ENCODE measurements at places on chromosomes 7 and 10.
A peak's percentile ranks its signal among the peaks of the same experiment; 100 is the strongest.

GRCh38 chr7:158365267-158365666, 222.4 kb downstream of the PTPRN2 start:
- DNase-seq, result peak; percentile 78

DNA sequence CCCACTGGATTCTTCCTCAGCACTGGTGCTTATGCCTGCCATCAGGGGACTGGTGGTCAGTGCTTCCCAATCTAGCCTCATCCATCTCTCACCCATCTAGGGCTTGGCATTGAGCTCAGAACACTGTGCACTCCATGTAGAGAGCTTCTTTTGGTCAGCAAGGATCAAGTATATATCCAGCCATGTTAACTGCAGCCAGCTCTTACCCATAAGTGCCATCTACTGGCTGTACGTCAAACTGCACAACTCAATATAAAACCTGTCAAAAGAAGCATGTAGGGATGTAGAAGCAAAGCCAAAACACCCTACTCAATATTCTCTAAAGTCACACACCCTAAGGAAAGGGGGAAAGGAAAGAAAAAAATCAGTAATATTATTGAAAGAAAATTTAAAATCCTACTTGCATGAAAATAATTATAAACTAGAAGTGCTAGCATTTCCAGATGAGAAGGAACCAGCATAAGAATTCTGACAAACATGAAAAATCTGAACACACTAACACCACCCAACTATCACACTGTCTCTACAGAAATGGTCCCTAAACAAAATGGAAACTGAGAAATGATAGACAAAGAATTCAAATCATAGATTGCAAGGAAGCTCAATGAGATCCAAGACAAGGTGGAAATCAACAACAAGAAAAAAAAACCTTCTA, 531.1 kb upstream of the STEAP1 start:
- DNase-seq, result peak; percentile 60

- DNase-seq, result no peak
Measured at GRCh38 chr7:54960517-54960916, 58.3 kb upstream of the EGFR start.

- no peak for DNase-seq
Measured at GRCh38 chr10:47165711-47166404, 134.1 kb upstream of the GDF10 start.

GRCh38 chr7:136853654-136854053, 14.8 kb upstream of the CHRM2 start:
- no peak for DNase-seq

DNA sequence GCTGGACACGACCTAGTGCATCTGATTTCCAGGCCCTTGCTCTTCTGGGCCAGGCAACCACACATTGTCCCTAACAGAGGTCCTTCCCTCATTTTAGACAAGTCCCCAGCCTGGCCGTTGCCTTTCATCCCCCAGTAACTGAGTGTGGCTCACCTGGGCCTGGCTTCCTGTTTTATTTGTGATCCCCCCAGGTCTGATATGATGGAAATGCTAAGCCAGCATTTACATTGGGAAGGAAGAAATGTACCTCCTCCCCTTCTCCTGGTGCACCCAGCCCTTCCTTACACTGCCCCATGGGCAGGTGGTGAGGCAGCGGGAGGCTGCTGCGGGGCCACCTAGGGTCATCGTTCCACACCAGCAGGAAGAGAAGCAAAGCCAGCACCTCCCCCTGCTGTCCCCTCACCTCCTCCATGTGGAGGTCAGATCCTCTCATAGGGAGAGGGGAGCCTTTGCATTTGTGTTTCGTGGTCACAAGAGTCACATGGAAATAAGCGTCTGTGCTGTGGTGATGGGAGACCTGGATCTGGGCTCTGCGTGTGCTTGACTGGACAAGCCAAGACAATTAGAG, 108.8 kb downstream of the GLRX3 start:
- no peak for DNase-seq

GRCh38 chr7:1160670-1161021, 650 bp upstream of the ZFAND2A start:
- no peak for DNase-seq

GRCh38 chr7:32164341-32164996, 94.3 kb upstream of the PDE1C start:
- no peak for DNase-seq

- DNase-seq, result no peak
Measured at GRCh38 chr10:62619413-62619738, 185.1 kb upstream of the ADO start.

GRCh38 chr7:68752485-68753178, 845.6 kb upstream of the AUTS2 start:
- peak; percentile 35 for DNase-seq

- no peak for DNase-seq
Measured at GRCh38 chr10:24446739-24447138, 237.8 kb downstream of the KIAA1217 start.

GRCh38 chr10:112115781-112116385, 67.7 kb downstream of the GPAM start:
- DNase-seq, result no peak

DNA sequence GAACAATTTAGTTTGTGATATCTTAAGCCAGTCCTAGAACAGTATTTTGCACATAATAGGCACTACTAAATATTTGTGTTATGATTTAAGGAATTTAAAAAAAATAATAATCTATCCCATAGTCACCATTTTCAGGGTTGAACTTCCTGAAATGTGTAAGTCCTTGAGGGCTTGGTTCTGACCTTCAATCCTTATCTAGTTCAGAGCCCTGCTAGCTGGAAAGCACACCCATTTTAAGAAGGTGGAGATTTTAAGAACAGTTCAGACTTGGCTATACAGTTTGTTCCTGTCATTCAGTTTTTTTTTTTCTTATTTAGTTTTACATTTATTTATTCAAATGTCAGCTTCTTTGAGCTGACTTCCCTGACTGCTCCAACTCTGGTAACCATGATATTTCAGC, 183.4 kb upstream of the MAGI2 start:
- DNase-seq, result no peak

DNA sequence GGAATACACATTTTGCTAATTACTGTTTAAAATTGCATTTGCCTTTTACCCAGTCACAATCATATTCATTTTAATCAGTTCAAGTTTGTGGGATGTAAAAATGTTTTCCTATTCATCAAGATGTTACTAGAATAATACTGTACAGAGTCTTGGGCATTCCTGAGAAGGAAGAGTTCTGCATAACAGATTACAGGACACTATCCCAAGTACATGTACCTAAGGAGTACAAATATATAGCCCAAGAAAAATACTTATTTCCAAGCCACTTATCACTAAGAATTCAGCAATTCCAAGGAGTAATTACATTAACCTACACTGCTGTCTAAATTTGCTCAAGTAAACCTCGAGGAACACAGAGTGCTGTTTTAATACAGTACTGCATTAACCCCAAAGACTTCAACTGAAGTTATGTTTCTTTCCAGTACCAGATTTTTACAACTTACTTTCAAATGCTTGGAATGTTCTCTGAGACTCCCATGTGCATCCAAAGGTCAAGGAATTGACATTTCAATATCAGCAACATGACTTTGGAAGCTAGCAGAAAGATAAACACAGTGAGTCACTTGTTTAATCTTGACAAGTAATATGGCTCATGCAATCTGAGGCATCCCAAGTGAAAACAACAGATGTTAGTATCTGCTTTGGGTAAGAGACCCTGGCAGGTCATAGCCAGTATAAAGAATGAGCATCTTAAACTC, 125.4 kb upstream of the BET1 start:
- peak; percentile 28 for DNase-seq

- no peak for DNase-seq
Measured at GRCh38 chr7:131957338-131958020, 401.1 kb upstream of the PODXL start.

DNA sequence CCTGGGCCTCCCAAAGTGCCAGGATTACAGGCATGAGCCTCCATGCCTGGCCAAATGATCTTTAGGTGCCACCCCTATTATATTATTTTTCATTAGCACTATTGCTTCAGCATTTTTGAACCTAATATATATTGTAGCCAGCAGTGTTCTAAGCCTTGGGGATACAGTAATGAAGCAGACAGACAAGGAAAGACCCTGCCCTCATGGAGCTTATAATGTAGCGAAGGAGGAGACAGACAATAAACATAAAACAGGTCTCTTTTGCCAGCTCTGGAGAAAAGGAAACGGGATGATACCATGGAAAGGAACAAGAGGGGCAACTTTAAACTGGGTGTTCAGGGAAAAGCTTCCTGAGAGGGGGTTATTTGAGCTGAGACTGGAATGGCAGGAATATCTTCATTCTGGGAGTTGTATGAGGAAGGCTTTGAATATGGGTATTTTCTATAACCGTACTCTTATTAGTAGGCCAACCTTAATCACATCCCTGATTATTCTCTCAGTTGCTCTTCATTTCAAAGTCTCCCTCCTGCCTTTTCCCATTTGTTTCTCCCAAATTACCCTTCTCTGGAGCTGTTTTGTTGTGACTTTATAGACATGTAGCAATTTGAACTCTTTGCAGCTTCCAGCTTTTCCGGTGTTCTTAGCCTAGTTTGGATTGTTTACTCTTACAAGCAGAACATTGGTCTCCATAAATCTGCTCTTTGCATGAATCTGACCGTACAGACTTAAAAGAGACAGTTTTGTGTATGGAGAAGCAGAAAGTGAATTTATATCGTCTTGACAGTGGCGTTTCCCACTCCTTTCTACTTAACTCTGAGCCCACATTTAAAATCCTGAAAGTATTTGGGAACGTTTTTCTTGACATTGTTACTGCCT, 19.0 kb downstream of the PRKAR2B start:
- no peak for DNase-seq

DNA sequence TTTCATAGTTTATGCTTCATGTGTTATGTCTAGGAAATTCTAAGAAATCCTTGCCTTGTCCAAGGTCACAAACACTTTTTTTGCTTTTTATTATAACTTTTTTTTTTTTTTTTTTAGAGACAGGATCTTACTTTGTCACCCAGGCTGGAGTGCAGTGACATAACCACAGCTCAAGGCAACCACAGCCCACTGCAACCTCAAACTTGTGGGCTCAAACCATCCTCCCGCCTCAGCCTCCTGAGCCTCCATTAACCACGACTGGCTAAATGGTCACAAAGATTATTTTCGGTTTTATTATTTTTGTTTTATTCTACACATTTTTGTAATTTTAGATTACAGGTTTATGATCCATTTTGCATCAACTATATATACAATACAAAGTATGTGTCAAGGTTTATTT, 7.1 kb upstream of the FAM204A start:
- DNase-seq, result no peak

DNA sequence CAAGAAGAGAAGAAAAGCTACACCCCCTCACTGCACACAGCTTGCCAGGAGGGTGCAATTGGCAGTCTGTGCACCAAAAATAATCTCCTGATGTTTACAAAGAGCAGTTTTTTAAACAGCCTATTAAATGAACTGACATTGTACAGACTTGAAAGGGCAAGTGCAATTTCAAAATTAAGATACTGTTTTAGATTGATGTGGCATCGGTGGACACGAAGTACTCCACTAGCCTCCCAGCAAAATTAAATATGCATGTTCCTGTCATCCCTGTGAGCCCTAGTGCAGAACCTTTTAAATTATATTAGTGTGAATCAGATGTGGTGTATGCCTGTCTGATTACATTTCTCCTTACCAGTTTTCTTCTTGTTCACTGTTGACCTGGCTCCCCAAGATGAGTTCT, 87.9 kb downstream of the WIPF3 start:
- no peak for DNase-seq

GRCh38 chr7:93378131-93378760, 146.1 kb downstream of the VPS50 start:
- DNase-seq, result no peak

All from brain (organoid and tissue), 16 donors.